ENCODE measurements at places on chromosomes 3 and 15.

GRCh38 chr3:80655216-80655615 lies 887.4 kb upstream of the ROBO1 start:
- DNase-seq: no peak

GRCh38 chr15:70439304-70439877 lies 324.0 kb downstream of the UACA start:
- DNase-seq: no peak

- no peak for DNase-seq
Observed at GRCh38 chr15:85718271-85718971, 76.3 kb downstream of the KLHL25 start.

DNA sequence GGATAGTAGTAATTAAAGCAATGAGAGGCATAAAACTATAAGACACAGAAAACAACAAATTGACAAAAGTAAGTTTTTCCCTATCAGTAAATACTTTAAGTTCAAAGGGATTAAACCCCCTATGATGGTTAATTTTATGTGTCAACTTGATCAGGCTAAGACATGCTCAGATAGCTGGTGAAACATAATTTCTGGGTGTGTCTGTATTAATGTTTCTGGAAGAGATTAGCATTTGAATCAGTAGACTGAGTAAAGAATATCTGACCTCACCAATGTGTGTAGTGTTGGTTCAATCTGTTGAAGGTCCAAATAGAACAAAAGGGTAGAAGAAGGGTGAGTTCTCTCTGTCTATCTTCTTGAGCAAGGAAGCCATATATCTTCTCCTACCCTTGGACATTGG lies 283.3 kb upstream of the GRM7 start:
- no peak for DNase-seq

GRCh38 chr3:182921665-182922355 lies 58.5 kb downstream of the DCUN1D1 start:
- DNase-seq: no peak

GRCh38 chr3:40719660-40720287 lies 195.0 kb downstream of the ZNF621 start:
- no peak for DNase-seq

GRCh38 chr3:152857082-152857481 lies 22.2 kb downstream of the P2RY1 start:
- DNase-seq: no peak

- DNase-seq: no peak
Observed at GRCh38 chr3:128400671-128401070, 66.0 kb downstream of the DNAJB8 start.

DNA sequence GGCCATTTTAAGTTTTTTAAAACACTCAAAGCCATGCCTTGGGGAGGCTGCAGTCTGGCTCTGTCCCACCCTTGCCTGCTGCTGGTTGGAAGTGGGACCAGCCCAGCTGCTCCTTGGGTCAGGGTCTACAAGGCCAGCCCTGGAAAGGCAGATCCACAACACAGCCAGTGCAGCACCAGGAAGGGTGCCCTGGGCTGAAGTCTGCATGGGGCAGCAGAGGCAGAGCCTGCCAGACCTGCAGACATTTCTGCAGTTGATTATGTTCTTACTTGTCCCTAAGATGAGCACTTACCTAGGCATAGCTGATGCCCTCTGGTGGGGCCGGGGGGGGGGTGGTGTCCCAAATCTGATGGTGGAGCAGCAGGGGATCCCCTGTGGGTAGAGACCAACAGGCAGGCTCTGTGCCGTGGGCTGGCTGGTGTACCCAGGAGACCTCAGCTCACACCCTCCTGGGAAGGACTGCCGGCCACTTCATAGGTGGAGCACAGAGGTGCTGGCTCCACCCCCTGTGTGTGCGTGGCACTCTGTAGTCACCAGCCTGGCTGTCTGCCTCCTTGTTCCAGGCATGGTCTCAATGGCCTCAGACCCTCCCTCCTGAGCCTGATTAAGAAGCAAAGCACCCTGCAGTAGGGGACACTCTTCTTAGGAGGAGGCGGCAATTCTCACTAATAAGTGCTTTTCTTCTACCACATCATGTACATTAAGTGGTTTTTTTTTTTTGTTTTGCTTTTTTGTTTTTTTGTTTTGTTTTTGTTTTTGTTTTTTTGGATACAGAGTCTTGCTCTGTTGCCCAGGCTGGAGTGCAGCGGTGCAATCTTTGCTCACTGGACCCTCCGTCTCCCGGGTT lies 97.4 kb upstream of the KLF13 start:
- DNase-seq: no peak

DNA sequence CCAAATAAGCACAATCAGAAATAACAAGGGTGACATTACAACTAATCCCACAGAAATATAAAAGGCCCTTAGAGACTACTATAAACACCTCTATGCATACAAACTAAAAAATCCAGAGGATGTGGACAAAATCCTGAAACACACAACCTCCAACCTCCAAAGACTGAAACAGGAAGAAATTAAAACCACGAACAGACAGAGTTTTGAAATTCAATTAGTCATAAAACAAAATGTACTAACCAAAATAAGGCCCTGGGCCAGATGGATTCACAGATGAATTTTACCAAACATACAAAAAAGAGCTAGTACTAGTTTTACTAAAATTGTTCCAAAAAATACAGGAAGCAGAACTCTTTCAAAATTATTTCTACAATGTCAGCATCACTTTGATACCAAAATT lies 1043.6 kb downstream of the DIPK2A start:
- DNase-seq: no peak

DNA sequence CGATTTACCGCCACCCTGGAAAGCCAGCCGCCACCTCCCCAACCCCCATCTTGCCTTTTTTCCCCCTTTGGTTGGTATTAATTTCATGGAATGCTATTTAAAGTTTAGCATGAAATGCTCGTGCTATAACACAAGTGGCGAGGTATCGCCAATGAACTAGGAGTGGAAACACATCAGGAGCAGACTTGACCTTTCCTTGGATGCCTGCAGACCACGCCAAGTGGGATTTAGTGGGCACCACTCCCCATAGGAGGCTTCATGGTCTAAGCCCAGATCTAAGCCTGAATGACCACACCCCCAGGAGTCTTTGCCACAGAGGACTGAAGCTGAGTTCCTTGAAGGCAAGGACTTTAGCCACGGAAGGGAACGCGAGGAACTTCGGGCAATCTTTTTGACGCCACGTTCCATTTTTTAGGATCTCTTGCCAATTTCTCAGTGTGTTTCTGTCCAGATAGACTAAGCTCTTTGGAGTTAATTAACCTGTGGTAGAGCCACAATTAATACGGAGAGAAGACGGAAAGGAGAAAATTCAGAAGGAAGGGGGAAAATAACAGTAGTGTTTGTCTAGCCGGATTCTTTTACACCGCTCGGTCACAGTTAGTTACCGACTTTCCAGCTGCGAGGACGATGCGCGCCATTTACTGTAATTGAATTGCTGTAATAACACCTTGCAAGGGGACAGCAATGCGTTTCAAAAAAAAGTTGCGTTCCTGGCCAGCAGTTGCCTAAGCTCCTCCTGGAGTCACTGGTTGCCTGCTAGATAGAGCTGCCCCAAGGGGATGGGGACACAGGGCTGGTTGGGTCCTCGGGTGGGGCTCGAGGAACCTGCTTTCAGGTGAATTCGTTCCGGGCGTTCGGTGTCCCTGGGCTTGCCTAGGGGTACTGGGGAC lies 37.1 kb downstream of the NR2F2 start:
- peak; percentile 8 for DNase-seq

DNA sequence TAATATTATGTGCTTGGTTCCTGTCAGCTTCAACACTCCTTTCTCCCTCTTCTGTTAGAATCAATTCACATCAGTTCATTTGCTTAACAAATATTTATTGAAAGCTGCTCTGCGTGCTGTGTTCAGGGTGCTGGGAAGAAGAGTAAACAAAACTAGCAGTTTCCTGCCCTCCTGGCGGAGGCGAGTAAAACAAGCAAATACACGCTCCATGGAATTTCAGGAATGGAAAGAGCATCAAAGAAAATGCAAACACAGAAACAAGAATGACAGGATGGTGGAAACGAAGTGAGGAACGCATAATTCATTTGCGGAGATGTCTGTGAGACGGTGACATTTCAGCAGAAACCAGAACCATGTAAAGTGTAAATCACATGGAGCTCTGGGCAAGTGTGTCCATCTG lies 49.4 kb upstream of the SPTSSB start:
- no peak for DNase-seq

GRCh38 chr3:128983293-128984069 lies 10.4 kb downstream of the CFAP92 start:
- no peak for DNase-seq

- DNase-seq: peak; percentile 51
Observed at GRCh38 chr3:131033480-131034080, 6.9 kb downstream of the NEK11 start.

DNA sequence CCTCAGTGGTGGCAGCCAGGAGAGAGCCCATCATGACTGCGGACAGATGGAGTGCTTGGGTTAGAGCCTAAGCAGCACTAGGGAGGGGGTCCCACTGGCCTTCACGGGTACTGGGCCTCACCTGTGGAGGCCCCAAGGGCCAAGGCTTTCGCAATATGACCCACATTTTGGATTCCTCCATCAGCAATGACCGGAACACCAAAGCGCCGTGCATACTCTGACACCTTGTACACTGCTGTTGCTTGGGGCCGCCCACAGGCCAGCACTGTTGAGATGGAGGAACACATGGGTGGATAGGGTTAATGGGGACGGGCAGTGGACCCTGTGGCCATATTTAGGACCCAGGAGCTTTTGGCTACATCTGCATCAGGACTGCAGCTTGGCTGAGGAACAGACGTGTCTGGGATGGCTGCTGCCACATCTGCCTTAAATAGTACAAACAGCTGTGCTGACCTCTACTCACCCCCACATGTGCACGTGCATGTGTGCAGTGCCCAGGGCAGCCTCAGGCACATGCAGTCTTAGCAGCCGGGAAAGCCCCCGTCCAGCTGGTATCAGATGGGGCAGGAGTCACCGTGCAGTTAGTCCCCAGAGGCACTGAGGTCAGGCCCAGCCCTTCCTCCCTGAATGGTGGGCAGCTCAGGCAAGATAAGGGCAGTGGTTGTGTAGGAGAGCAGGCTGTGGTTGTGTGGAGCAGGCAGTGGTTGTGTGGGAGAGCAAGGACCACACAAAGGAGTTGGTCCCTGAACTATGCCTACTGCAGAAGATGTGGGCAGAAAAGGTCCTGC lies 3.3 kb downstream of the NDUFAF3 start:
- DNase-seq: peak; percentile 17

GRCh38 chr3:111668888-111669488 lies 73.8 kb upstream of the ZBED2 start:
- DNase-seq: peak; percentile 48

DNA sequence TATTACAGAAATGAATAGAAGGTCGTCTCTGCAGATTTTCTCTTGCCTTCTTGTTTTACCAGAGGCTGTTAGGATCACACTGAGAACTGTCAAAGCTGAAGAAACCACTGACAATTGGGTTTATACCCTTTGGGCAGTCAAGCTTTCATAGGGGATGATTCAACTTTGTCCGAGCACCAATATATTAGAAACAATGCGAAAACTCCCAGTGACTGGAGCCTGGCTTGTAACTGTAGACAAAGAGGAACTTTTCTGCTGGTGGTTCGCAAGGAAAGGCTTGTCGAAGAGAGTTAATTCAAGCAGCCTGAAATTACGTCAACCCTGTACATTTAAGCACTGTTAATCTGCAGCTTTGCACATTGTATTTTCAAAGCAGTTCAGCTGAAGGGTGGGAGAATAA lies 193.2 kb upstream of the ZNF385D start:
- no peak for DNase-seq

- no peak for DNase-seq
Observed at GRCh38 chr3:187025254-187025655, 94.9 kb downstream of the ST6GAL1 start.

DNA sequence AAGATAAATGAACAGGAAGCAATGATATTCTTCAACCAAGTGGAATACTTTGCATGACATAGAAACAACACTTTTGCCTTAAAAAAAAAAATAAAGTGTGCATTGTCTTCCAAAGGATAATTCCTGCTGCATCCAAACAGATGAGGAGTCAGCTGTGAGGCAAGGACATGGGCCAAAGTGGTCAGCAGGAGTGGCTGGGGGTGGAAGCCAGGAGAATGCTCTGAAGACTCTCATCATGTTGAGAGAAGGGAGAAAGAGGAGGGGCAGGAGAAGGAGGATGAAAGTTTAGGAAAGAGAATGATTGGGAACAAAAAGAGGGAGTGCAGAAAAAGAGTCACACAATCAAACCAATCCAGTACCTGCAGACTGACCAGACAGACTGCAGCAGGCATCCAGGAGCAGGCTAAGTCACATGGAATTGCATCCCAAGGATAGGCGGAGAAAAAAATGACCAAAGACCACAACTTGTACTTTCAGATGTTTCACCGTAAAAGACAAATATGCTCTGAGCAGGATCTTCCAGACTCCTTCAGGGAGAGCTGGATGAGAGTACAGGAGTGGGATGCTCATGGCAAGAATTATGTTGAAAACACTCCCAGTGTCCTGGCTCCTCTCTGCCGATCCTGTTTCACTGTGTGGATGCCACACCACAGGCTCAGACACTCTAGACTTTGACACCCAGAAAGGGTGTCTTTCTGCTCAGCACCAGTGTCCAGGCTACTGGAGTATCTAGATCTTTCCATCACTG lies 11.9 kb downstream of the ABI3BP start:
- no peak for DNase-seq

GRCh38 chr3:190258634-190259033 lies 63.6 kb downstream of the CLDN1 start:
- no peak for DNase-seq

DNA sequence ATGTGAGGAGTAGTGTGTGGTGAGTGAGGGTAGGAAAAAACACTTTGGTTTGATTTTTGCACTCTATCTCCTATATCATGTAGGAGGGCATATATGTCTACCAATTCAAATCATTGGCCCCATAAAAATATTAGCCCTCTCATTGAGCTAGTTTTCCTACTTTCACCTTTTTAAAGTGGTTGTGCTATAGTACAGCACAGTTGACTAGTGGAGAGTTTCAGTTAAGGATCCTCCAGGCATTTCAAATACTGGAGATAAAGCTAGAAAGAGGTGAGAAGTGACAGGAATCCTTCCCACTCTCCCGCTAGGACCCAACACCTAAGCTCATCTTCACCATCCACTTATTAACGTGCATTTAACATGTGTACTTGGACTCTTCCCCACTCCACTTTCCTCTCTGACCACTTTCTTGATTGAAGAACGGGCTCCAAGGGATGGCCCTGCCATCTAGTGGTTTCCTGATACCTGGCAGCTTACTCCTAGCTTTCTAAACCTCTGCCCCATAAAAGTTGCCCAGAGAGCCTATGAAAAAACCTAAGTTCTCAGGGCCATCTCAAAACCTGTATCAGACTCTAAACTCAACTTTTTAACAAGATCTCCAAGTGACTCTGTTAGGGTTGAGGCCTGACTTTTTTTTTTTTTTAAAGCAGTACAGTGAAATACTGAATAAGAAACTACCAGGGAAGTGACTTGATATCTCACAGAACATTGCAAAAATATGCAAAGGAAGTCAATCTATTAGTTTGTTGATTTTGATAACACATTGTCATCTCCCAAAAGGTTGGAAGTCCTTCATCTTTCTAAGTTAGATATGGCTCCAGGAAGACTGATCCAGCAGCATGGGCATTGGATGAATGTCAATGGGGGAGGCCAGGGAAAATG lies 17.9 kb downstream of the IL12A start:
- DNase-seq: peak; percentile 77
